ENCODE measurements at places on chromosomes 13 and 19.

DNA sequence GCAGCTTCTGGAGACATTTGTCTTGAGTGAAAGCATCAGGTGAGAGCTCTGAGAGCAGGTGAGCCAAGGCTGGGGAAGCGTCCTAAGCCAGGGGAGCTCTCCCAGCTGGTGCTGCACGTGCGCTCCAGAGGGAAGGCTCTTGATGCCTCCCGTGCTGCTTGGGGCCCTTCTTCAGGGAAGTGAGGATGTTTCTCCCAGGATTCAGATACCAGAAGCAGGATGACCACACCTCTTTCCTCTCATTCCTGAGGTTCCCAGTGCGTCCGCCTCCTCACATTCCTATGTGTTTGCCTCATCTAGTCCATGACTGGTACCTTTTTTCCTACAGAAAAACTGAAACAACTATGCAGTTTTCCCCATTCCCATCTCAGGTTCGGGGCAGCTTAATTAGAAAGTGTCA is 231.0 kb upstream of the IRS2 start:
- DNase-seq: no peak

GRCh38 chr13:113399755-113400149 is 35.8 kb upstream of the GRTP1 start:
- no peak for DNase-seq

GRCh38 chr13:113881614-113882266 is 17.9 kb upstream of the GAS6 start:
- peak; percentile 63 for DNase-seq

- no peak for DNase-seq
Observed at GRCh38 chr13:79802389-79803085, 321.6 kb downstream of the NDFIP2 start.

DNA sequence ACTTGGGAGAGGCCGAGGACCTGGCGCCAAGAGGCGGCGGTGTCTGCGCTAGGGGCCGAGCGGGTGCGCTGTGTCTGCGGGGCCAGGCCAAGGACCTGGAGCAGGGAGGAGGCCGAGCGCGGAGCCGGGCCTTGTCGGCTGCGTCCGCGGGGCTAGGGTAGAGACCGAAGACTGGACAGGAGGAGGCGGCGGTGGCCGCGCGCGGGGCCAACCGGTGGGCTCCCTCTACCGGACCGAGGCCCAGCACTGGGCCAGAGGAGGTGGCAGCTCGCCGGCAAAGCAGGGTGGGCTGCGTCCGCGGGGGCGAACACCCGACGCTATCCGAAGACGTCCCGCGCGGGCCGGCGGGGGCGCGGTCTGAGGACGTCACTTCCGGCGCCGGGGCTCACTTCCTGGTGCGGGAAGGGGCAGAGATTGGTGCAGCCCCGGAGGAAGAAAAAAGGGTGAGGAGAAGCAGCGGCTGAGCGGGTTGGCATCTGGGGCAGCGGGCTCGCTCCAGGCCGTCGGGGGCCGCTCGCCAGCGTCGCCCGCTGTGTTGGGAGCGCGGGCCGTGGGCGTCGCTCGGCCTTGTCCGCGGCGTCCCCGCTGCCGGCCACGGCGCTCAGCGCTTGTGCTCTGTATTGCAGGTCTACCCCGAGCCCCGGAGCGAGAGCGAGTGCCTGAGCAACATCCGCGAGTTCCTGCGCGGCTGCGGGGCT is 38.3 kb downstream of the ARHGEF7 start:
- peak; percentile 97 for DNase-seq

- DNase-seq: no peak
Observed at GRCh38 chr13:43391036-43391435, 367.6 kb downstream of the DNAJC15 start.

DNA sequence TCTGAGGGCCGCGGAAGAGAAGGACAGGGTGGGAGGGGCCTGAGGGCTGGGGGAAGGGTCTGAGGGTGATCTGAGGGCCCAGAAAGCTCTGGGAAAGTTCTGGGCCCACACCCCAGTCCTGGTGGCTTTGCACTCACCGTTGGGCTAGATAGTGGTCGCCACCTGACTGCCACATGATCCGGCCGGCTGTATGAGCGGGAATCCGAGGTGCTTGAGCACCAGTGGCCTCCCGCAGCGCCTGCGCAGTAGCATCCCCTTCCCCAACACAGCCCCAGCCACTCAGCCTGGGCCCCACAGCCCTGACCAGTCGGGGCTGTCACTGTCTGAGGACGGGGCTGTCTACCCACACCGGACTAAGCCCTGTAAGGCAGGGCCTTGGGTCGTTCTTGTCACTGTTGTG is 15.0 kb downstream of the PRODH2 start:
- no peak for DNase-seq

- no peak for DNase-seq
Observed at GRCh38 chr19:49953416-49953815, 7.6 kb downstream of the SIGLEC11 start.

DNA sequence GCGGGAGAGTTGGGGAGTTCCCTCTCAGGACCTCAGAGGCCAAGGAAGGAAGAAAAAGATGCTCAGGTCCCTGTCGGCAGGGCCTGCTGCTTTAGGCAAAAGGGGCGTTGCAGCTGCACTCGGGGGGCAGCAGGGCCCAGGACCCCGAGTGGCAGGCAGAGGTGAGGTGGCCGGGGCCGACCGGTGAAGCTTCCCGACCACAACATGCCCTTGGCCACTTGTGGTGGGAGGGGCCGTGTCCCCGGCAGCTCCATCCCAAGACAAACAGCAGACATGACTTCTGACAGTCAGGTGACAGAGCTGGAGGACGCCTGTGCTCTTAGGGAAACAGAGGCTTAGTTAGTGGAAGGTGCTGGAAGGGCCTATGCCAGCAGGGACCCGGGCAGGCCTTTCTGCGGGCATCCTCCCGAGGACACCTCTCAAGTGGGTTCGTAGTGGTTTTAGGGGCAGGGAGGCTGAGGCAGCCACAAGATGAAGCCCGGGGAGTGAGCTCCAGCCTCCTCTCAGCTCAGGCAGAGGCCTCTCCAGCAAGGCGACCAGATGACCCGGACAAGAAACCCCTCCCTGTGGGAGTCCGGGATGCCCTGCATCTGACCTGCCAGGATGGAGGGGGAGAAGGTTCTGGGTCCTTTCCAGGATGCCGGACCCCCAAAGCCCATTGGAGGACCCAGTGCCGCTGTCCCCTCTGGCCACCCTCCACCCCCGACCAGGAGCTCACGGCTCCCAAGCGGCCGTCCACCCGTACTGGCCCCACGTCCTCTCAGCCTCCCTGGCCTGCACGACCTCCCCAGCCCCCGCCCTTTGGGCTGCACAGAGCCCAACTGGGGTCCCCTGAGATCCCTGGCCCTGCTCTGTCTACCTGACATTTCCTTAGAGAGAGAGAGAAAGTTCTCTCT is 24.2 kb downstream of the BTBD2 start:
- no peak for DNase-seq

GRCh38 chr13:100506154-100506553 is 82.4 kb downstream of the GGACT start:
- DNase-seq: no peak

GRCh38 chr13:103030776-103031175 is 35.4 kb downstream of the SLC10A2 start:
- DNase-seq: no peak

DNA sequence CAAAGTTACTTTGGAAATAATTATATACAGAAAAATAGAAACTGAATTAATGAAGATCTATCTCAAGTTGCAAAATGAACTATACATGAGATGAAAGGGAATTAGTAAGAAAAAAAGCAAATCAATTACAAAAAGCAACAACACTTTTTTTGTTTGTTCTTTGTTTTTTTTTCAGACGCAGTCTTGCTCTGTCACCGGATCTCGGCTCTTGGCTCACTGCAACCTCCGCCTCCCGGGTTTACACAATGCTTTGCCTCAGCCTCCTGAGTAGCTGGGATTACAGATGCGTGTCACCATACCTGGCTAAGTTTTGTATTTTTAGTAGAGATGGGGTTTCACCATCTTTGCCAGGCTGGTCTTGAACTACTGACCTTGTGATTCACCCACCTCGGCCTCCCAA is 2.2 kb downstream of the ZNF415 start:
- no peak for DNase-seq

DNA sequence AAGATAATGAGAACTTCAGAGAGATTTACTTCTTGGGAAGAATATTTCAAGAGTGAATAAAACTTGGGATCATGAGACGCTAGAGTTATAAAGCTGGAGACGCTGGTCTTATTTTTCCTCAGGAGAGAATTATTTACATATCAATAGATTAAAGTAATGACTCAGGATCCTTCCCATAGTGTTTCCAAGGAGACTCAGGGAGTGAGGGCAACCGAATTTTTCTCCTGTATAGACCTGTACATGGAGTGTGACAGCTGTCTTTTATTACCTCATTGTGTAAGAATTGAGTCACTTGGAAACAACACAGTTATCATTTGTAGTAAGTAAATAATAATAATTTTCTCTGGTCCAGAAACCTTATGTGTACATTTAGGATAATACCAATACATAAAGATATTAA is 1905.5 kb downstream of the OLFM4 start:
- DNase-seq: no peak

DNA sequence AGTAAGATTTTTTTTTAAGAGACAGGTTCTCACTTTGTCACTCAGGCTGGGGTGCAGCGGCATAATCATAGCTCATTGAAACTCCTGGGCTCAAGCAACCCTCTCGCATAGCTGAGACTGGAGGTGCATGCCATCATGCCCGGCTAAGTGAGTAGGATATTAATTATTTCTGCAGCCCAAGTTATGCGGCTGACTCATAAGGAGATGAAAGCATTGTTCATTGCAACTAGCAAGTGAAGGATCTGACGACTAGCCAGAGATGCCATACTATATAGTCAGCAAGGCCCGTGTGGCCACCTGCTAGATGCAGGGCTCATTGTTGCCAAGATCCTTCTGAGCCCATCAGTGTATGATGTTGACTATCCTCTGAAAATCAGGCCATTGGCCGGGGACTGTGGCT is 45.2 kb downstream of the ABCC4 start:
- no peak for DNase-seq

DNA sequence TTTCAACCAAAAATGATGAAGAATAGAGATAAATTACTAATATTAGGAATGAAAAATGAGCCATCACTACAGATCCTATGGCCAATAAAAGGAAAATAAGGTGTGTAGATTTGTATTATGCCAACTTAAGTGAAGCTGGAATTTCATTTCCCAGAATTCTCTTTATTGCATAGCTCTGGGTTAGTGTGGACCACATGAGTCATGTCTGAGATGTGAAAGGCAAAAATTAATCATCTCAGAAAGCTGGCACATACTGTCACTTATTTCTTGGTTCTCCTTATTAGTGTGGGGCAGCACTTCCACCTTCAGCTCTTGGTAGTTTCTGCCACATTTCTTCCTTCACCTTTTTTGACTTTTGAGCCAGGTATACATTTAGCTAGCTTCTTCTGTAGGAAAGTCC is 82.6 kb downstream of the KATNAL1 start:
- DNase-seq: no peak

GRCh38 chr13:98919566-98919965 is 58.3 kb downstream of the DOCK9 start:
- DNase-seq: no peak

- no peak for DNase-seq
Observed at GRCh38 chr19:5059213-5059574, 90.3 kb downstream of the KDM4B start.

DNA sequence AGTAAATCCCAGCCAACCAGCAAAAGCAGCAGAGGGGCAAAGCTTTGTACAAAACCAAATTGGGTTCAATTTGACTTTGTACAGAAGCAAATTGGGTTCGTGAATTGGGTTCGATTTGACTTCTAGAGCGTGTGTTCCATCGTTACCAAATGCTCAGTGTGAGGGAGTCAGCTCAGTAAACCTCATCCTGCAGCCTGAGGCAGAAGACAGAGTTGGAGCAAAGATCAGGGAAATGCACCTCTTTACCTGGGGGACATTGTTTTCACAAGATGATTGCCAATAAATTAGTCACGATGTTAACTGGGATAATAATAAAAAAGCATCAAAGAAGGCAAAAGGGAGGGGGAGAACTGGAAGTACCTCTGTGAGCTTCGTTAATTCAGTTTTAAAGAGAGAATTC is 1.5 kb downstream of the RAB20 start:
- no peak for DNase-seq

DNA sequence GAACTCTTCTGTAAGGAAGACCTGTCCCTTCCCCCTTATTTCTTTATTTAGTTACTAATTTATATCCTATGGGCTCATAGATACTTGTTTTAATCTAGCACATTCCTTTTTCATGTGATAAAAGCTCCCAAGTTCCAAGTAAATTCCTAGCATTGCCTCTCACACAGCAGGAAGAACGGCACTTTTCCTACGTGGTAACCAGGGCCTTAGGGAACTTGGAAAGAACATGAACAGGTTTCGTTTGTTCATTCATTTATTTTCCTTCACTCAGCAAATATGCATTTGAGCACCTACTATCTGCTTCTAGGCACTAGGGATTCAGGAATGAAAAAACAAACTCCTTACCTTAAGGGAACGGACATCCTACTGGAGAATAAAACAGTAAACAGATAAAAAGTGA is 125.1 kb downstream of the SIPA1L3 start:
- DNase-seq: no peak

GRCh38 chr13:27199696-27200095 is 28.1 kb upstream of the USP12 start:
- no peak for DNase-seq

DNA sequence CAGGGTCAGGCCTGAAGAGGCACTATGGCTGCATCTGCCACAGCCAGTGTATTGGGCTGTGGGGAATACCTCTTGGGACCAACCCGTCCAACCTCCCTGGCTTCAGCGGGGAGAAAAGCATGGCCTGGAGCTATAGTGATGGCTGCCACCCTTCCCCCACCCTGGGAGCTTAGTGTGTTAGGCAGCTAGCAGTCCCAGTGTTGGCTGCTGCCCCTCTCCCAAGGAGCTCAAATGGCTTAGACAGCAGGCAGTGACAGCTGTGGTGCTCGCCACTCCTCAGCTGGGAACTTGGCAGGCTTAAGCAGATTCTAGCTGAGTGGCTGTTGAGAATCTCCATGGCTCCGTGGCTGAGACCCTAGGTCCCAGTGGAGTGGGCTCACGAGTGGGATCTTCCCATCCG is 19.7 kb downstream of the ACOD1 start:
- DNase-seq: no peak

GRCh38 chr13:103663996-103664395 is 597.8 kb upstream of the SLC10A2 start:
- no peak for DNase-seq

GRCh38 chr13:43389983-43390382 is 366.6 kb downstream of the DNAJC15 start:
- DNase-seq: no peak

- no peak for DNase-seq
Observed at GRCh38 chr13:32840989-32841713, 175.1 kb upstream of the KL start.

All from osteocyte (in vitro differentiated cells).